Activated T-cell treated with anti-CD3 and anti-CD28 coated beads for 48 hours (primary cell): ENCODE measurements at places on chromosomes 12 and 14.

DNA sequence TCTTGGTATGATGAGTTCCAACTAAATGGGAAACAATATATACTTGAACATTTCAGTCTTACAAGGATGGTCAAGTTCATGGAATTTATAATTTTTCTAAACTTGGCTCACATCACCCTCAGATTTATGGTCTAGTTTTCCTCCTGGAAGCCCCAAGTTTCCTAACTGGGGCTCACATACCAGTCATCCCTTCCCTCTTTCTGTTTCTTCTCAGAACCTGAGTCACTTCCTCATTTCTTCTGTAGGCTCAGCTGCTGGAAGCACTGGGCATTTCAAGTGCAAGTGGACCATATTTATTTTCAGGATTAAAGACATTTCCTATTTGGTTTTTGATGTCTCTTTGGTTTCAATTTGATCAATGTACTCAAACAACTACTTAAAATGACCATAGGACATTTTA is 55.4 kb downstream of the GRIP1 start:
- no peak for DNase-seq

DNA sequence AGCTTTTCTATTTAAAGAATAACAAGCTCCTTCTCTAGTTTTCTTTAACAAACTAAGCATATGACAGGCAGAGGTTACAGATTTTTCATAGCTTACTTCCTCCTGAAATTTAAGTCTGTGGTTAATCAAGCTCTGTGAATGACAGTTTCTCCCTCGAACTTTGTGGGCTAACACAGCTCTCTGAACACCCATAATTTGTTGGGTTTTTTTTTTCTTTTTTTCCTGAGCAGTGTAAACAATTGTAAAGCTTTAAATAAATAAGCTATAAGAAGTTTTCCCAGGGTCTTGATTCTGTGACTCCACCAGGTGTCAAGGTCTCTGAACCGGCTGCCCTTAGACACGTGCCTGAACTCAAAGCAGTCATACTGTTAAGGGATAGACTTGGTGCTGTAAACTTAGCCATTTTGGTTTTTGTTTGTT is 128.1 kb upstream of the AMIGO2 start:
- DNase-seq: no peak

GRCh38 chr12:108380382-108380781 is 41.3 kb upstream of the CMKLR1 start:
- no peak for DNase-seq

- no peak for DNase-seq
These were observed 15.7 kb upstream of the MAPKAPK5 start for GRCh38 chr12:111826316-111826715.

DNA sequence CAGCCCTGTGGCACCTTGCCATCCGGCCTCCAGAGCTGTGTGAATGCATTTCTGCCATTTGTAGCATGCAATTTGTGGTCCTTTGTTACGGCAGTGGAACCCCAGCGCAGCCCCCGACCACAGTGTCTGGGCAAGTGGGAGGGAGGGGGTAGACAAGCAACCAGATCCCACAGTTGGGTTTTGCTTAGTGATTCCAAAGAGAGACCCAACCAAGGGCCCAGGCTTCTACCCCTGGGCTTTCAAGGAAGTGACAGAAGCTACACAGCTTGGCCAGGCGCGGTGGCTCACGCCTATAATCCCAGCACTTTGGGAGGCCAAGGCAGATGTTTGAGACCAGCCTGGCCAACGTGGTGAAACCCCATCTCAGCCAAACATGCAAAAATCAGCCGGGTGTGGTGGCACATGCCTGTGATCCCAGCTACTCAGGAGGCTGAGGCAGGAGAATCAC is 17.8 kb downstream of the ZBTB42 start:
- no peak for DNase-seq

DNA sequence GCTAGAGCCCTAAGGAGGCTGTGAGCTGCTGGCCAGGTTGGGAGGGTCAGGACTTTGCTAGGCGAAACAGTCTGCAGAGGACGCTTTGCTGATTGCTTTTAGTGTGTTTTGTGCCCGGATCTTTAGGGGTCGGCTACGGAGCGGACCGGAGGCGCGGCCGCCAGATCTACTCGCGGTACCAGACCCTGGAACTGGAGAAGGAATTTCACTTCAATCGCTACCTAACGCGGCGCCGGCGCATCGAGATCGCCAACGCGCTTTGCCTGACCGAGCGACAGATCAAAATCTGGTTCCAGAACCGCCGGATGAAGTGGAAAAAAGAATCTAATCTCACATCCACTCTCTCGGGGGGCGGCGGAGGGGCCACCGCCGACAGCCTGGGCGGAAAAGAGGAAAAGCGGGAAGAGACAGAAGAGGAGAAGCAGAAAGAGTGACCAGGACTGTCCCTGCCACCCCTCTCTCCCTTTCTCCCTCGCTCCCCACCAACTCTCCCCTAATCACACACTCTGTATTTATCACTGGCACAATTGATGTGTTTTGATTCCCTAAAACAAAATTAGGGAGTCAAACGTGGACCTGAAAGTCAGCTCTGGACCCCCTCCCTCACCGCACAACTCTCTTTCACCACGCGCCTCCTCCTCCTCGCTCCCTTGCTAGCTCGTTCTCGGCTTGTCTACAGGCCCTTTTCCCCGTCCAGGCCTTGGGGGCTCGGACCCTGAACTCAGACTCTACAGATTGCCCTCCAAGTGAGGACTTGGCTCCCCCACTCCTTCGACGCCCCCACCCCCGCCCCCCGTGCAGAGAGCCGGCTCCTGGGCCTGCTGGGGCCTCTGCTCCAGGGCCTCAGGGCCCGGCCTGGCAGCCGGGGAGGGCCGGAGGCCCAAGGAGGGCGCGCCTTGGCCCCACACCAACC is 1.5 kb downstream of the HOXC6 start:
- DNase-seq: no peak

DNA sequence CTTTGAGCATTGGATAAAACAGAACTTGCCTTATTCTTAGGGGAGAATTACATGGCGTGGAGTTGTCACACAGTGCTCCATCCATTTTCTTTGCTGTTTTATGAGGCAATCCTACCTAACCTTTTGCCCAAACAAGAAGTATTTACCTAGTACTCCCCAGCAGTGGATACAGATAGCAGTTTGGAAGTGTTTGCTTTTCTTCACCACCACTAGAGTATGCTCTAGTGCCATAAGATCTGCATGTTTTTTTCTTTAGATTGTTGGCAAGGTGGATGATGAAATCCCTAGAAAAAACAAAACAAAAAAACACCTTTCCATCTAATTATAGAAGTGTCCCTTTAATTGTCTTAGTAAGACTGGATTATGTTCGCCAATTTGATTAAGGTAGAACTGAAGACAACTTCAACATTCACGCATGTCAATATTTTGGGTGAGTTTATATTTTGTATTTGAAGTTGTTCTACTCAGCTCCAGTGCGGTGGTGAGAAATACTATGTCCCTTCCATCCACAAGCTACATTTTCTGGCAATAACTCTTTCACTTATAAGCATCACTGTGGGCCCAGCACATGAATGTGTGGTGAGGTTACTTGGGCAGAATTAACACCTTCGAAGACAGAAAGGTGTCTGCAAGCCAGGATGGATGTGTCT is 23.6 kb upstream of the TMEM260 start:
- DNase-seq: no peak

DNA sequence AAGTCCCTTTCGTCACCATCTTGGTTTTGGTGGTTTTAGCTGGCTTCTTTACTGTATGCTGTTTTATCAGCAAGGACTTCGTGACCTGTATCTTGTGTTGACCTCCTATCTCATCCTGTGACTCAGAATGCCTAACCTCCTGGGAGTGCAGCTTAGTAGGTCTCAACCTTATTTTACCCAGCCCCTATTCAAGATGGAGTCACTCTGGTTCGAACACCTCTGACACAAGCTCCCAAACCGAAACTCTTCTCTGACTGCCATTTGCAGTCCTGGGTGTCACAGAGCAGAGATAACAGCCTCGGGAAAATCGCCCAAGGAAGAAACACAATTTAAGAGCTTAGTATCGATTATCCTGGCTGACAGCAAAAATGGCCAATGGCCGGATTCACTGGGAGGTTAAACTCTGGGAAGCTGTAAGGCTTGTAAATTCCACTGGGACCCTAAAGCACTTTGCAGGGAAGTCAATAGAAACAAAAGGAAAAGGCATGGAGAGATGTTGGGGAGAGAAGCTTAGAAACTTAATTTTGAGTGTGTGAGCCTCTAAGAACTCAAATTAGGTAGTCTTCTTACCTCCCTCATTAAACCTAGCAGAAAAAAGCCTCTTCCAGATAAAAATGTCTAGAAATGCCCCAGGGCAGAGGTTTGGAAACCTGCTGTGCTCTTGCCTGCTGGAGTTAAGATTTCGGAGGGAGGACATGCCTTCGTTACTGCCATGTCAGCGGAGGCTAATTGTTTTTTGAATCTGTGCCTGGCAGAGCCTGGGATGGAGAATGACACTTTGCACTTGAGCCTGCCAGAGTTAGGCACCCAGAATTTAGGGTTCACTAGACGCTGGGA is 56.5 kb upstream of the RPH3A start:
- no peak for DNase-seq

DNA sequence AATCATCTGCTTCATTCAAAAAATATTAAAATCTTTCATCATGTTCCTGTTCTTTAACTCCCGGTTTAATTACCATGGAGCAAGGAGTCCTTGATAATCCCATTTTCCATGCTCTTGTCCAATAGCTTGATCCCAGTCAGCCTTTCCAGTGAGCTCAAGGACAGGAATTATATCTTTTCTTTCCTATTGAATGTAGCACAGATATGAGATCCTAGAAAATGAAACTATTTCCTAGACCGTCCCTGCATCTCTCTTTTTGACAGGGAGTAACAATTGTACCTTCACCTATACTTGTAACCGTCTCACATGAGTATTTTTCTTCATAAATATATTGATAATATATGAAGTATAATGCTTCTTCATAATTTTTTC is 35.6 kb downstream of the PIK3C2G start:
- no peak for DNase-seq

- DNase-seq: no peak
These were observed 114.8 kb upstream of the DIO3 start for GRCh38 chr14:101446387-101446969.

DNA sequence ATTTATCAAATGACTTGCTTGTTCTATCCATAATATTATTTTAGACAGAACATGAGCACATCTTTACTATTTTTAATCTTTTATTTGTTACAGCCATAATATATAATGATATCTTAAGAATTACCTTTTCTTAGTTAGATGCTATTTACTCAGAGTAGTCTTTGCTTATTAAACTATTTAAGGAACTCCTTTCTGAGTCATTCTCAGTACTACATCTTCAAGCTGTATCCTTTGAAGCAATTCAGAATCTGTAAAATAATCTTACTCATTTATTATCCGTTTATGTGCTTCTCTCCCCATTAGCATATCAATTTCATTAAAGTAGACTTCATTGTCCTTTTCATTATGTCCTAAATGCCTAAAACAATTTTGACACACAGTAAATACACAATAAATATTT is 240.4 kb upstream of the FAR2 start:
- no peak for DNase-seq
